Neural progenitor cell (in vitro differentiated cells): ENCODE measurements at places on chromosomes 2 and 18. TPM values are rescaled to one million over a fixed set of nuclear protein-coding genes. Genes with fewer than 3 reads are reported as not detected.

DNA sequence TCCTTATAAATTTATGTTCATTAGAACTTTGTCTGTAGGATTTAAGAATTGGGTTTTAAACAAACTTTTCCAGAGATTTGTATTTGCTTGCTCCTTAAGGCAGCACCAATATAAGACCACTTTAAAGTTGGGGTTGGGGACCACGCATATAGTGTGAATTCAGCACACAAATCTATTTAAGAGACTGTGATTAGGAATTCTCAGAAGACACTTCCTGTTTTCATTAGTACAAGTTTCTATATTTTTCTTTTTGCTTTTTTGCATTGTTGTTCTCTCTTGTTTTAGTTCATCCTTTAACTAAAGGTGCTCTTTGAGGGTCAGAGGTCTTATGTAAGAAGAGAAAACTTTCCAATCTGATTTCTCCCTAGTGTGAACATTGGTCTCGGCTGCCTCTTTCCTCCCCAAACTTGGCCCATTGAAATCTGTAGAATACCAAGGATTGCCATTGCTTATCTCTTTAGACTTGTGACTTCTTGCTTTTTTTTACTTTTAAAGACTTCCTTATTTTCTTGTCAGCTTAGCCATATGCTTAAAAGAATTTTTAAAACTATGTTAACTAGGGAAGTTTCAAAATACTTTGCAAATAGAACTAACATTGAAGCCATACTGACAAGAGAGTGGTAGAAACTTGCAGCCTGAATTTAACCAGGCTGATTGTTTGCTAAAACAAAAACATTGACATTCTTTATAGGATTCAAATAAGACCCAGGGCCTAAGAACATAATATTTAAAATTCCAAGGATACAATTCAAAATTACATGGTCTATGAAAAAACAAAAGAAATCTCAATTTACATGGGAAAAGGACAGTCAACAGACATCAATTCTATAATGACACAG is 264.1 kb upstream of the FN1 start:
- DNase-seq, result no peak

Gene ZNF532
- 121 and 137 TPM in 2 replicates for total RNA-seq

GRCh38 chr2:201816657-201817575 is 10.6 kb downstream of the CDK15 start:
- no peak for DNase-seq

DNA sequence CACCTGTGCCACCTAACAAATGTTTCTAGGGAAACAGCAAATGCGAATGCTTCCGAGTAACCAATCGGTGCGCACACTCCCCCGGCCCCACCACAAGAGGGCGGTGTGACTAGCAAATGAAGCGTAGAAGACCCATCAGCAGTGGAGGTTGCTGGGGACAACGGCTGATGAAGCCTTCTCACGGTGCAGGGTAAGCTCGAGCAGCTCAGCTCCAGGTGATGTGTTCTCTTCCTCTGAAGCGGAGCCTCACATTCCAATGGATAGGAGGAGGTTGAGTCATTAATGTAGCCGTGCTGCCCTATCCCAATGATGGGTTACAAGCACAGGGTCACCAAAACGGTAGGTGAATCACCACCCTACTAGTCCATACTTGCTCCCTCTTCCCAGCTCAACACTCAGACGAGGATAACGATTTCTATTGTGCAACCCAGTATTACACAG is 127.6 kb upstream of the TWIST2 start:
- DNase-seq, result peak; percentile 77

Gene CYRIA
- total RNA-seq, result 0.81 and 1.0 TPM in 2 replicates

GRCh38 chr2:128984855-128985254 is 666.2 kb upstream of the HS6ST1 start:
- DNase-seq, result no peak

- no peak for DNase-seq
Observed at GRCh38 chr2:23449413-23449812, 64.4 kb downstream of the KLHL29 start.

DNA sequence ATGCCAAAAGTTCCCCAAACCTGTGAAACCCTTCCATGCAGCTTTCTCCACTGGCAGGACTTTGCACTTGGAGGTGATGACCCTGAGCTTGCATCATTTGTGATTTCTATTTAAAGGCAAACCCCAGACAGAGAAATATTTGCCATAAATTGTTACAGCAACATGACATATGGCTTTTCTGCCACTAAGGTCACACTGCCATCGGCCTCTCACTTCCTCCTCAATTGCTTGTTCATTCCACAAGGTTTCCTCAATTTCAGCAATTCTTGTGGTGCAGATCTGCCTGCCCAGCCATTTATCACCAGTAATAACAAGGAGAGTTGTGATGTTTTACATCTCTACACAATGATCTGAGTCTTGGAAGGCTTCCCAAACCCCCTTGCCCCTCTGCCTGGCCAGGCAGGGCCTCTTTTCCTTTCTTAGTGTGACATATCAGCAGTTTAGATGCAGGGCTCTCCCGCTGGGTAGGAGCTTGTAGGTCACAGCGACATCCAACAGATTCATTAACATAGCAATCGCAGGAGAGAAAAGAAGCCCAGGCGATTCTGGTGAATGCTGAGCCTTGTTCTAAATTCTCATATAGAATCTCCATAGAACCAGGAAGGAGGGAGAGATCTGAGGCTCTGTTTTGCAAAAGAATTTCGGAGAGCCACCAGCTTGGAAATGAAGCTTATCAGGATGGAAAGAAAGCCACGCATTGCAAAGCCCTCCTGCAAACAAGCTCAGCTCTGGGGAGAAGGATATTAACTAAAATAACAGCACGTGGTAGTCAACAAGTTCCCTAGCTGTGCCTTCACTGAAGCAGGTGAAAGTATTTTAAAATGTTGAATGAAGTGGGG is 46.7 kb upstream of the ITGA6 start:
- DNase-seq, result peak; percentile 73

Gene NEUROD1
- total RNA-seq, result not detected in 2 replicates

- no peak for DNase-seq
Observed at GRCh38 chr18:25240420-25240770, 111.6 kb downstream of the ZNF521 start.

GRCh38 chr18:22302144-22302543 is 115.6 kb downstream of the CTAGE1 start:
- no peak for DNase-seq

- no peak for DNase-seq
Observed at GRCh38 chr2:54382601-54383000, 73.5 kb upstream of the SPTBN1 start.

GRCh38 chr2:160022162-160022561 is 40.3 kb downstream of the PLA2R1 start:
- DNase-seq, result no peak

Gene HOXD10
- total RNA-seq, result not detected in 2 replicates

DNA sequence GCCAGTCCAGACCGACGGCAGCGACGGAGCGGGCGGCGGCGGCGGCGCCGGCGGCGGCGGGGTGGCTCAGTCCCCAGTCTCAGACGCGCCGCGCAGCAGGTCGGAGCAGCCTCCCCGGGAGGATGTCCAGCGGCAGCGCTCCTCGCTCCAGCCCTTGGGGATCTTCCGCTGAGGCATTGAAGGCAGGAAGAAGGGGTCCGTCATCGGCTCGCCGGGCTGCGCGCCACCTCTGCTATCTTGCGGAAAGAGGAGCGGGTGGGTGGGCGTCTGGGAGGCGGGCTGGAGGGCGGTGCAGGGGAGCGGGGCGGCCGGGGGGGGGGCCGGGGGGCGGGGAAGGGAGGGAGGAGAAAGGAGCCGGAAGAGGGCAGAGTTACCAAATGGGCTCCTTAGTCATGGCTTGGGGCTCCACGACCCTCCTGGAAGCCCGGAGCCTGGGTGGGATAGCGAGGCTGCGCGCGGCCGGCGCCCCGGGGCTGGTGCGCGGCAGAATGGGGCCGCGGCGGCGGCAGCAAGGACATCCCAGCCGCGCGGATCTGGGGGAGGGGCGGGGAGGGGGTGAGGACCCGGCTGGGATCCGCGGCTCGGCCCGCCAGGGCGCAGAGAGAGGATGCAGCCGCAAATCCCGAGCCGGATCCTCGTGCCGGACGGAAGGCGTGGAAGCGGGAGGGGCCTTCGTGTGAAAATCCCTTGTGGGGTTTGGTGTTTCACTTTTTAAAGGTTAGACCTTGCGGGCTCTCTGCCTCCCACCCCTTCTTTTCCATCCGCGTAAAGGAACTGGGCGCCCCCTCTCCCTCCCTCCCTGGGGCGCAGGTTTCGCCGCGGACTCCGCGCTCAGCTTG is at the start of gene NETO1:
Gene NETO1, minus strand, starts transcription at position 242 of the 839 bp plus-strand sequence. CDS start 696 bp downstream, outside the sequence.
- peak; percentile 69 for DNase-seq

GRCh38 chr2:14223576-14223975 is 408.9 kb upstream of the LRATD1 start:
- DNase-seq, result no peak

GRCh38 chr18:54197747-54198411 is 26.6 kb downstream of the MBD2 start:
- no peak for DNase-seq

DNA sequence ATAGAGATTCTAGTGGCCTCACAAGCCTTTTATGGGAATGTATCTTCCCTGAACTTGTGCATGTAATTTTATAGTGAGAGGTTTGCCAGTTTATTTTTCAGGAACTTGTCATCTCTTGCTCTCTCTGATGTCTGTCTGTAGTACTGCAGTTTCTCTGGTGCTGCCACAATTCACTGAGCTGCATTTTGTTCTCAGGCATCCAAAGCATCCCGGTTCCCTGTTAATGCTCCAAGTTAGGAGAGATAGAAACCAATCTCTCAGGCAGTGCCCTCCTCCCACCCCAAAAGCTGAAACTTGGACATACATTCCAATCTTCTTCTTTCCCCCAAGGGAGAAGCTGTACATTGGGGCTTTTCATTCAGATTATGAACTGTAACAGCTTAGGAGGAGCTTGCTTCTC is 30.1 kb upstream of the GRB14 start:
- peak; percentile 29 for DNase-seq

Gene TUBA4B
- total RNA-seq, result not detected in 2 replicates

DNA sequence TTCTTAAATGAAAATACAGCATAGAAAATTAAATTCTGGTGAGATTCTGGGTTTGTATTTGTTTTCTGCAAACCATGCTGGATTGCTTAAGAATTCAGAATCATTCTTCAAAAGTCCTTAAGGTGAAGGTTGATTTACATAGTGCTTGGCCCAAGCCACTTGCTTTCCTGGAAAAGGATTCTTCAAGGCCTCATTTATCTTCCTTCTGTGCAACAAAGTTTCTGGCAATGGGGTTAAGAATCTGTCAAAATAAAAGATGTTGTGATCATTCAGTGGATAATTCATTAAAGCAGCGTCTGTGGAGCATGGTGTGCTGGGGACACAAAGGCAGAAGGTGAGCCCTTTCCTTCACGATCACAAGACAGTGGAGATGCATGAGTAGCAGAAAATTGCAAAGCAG is 351.9 kb downstream of the GALR1 start:
- DNase-seq, result no peak

DNA sequence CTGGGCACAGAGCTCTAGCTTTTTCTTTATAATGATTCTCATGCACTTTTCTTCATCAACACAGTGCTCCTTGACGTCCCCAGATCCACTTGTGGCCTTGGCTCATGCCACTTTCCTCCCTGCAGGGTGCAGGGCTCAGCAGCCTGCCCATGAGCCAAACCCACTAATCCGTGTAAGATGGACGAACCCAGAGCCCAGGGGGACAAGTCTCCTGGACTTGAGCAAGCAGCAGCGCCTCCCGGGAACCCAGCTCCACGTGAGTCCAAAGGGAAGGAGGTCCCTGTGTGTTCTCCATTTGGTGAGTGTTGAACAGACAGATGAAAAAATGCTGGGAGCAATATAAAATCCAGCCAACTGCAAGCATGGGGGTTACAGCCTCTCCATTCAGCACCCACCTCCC is 470.6 kb upstream of the HS6ST1 start:
- DNase-seq, result no peak

- DNase-seq, result no peak
Observed at GRCh38 chr2:8352296-8352695, 329.6 kb upstream of the ID2 start.

DNA sequence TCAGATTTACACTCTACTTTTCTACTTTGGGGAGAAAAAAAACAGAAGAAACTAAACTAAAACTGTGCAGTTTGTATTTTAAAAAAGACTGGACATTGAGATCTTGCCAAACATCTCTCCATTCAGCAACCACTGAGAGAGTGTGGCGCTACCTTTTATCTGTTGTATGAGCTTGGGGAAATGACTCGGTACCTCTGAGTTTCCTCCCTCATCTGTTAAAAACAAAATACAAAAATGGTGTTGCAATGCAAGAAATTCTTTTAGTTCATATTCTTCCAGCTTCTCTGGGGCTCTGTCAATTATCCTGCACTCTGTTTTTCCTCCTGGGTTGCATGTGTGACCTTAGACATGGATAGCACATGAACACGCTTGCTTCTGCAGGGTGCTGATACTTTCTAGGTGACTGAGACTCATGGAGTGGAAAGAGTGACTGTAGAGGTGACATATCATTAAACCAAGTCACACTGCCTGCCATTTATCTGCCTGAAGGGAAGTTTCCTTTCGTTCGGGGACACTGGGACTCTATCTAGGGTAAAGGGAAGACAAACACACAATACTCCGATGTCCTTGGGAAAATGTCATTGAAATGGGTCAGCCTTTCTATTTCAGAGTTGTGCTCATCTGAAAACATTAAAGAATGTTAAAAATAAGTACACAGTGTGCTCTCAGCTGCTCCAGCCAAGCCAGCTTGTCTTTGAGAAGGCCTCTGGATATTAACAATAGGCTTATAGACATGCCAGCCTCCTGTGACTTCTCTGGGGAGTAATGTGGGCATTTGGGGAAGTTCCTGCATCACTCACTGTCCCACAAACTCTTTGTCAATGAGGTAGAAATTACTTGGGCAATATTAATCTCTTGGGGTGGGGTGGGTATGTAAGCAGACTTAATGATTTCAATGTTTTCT is 91.4 kb downstream of the TRIB2 start:
- no peak for DNase-seq

Gene CABLES1
- 2.8 and 3.7 TPM in 2 replicates for total RNA-seq

Gene CRYGB
- 0.65 TPM in 1 of 2 replicates, not detected in the other for total RNA-seq

Gene RPRM
- 0.51 and 1.3 TPM in 2 replicates for total RNA-seq

- no peak for DNase-seq
Observed at GRCh38 chr2:3467654-3468053, 51.7 kb downstream of the ADI1 start.

Gene GBX2
- 0.46 TPM in 1 of 2 replicates, not detected in the other for total RNA-seq

GRCh38 chr2:78293768-78294167 is 731.7 kb upstream of the REG3G start:
- no peak for DNase-seq

DNA sequence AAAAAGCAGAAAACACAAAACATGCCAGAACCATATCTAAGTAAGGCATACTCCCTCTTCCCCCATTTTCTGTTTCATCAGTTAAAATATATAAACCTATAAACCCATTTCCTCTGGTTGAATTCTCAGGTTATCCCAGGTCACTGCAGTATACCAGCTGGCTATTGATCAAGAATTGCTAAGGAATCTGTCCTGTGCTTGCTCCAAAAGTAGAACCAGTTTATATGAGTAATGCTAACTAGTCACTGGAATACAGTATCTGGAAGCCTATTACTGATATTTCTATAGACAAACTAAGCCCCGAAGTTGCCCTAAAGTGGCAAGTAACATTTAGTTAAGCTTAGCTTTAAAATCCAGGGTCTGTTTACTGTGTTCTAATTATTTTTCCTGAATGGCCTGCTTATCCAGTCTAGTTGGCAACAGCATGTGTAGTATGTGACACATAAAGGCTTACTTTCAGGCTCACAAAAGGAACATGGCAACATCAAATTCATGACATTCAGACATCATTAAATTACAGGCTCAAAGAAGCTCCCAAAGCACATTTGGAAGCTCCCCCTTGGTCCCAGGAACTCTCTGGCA is 102.9 kb upstream of the ARL5A start:
- no peak for DNase-seq

Gene CCNT2
- 62.3 and 108 TPM in 2 replicates for total RNA-seq

- DNase-seq, result no peak
Observed at GRCh38 chr2:74873012-74873665, 39.2 kb downstream of the HK2 start.
